Stomach (tissue), 19 donors: ENCODE measurements at places on chromosomes 5 and 9. TPM values are rescaled to one million over a fixed set of nuclear protein-coding genes. Genes with fewer than 3 reads are reported as not detected.

PDGFRB gene
- total RNA-seq, result 65.5 TPM

ORM2 gene
- total RNA-seq, result not detected

ANKS6 gene
- total RNA-seq, result 10.8 TPM

CCDC152 gene
- total RNA-seq, result 1.5 TPM

CARTPT gene
- 5.8 TPM for total RNA-seq

DIRAS2 gene
- 1.1 TPM for total RNA-seq

STPG3 gene
- not detected for total RNA-seq

RNF208 gene
- total RNA-seq, result 2.3 TPM

BHMT2 gene
- total RNA-seq, result 1.4 TPM

SPATA6L gene
- 32.7 TPM for total RNA-seq

RLN2 gene
- total RNA-seq, result 0.37 TPM
